Activated CD4-positive, alpha-beta T cell treated with anti-CD3 and anti-CD28 coated beads, Interleukin-10, Interleukin-2, amounts not matched to agents 100 ng/mL and 50 ng/mL, durations not matched to agents 16 hours and 8 hours (primary cell): ENCODE measurements at places on chromosomes 7 and 10.
A peak's percentile ranks its signal among the peaks of the same experiment; 100 is the strongest.

DNA sequence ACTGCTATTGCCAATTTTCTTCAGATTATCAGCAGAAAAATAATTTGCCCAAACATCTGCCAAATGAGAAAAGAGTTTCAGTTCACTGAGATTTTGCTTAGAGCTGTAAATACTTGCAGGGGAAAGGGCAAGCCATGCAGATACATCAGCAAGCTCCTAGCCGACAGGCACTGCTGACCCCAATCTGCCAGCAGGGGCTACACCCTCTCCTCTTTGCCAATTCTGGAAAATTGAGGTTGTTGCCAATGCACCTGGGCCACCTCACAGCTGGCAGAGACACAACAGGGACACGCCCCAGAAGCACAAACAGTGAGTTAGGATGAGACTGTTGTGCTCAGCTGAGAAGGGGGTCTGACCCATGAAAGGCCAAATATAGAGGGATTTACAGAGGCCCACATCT lies 129.5 kb upstream of the MYO3A start:
- no peak for DNase-seq

DNA sequence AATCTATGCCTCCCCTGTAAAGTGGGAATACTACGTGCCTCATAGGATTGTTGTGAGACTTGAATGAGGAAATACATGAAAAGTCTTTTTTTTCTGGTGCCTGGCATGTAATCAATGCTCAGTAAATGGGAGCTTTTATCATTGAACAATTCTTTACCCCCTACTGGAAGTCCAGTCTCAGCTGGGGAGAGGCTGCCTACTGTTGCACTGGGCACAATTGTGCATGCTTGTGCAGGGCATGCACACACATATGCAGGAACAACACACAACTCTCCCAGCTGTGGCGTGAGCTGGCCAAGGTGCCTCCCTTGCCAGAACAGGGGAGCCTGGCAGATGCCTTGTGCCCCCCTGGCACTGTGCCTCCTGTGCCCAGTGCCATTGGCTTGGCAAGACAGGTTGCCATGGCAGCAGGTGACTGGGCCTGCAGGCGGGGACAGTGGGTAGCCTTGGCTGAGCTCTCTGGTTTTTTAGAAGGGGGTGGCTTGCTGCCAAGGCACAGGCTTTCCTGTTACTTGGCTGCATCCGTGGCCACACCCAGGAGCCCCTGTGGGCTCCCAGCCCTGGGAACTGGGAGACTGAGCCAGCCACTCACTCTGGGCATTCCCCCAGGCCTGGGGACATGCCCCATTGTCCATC lies 16.1 kb upstream of the PALD1 start:
- no peak for DNase-seq

GRCh38 chr10:69715156-69715898 lies 85.3 kb downstream of the FAM241B start:
- no peak for DNase-seq

- no peak for DNase-seq
Measured at GRCh38 chr7:142745091-142745635, 4.1 kb upstream of the PRSS1 start.

DNA sequence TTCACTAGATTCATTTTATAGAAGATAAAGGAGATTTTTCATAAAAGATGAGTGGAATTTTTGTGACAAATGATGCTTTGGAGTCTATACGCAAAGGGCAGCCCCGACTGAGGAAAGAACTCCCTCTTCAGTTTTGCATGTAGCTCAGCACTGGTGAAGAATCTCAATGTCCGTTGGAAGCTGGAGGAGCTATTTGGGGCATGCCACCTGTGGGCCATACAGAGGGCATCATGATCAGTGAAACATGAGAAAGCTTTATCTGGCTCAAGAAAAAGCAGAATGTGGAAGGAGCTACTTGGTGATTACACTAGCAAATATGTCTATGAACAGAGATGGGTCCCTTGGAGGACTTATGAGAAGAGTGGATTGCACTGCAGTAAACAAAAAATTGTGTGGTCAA lies 1359.3 kb downstream of the REEP3 start:
- no peak for DNase-seq

GRCh38 chr10:77732213-77733003 lies 94.8 kb upstream of the KCNMA1 start:
- no peak for DNase-seq

DNA sequence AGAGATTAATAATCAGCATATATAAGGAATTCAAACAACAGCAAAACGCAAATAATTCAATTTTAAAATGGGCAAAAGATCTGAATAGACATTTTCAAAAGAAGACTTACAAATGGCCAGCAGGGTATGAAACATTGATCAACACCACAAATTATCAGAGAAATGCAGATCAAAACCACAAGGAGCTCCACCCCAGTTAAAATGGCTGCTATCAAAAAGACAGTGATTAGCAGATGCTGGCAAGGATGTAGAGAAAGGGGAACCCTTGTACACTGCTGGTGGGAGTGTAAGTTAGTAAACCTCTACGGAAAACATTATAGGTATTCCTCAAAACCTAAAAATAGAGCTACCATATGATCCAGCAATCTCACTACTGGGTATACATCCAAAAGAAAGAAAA lies 128.0 kb upstream of the CACUL1 start:
- DNase-seq = no peak

DNA sequence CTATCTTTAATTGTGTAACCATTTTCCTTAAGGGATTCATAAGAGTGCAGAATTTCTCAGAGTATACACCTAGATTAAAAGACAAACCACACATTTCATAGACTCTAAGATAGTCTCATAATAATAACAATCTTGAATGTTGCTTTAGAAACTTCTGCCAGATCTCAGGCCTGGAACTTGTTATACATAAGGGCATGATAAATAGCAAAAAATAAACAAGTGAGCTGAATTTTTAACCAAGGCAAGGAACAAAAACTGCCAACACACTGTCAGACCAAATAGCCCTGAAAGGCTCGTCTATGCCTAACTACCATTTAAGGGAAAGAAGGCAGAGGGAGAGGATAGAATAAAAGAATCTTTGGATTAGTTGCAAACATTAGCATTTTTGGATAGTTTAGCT lies 65.8 kb upstream of the SEMA3C start:
- DNase-seq = no peak

DNA sequence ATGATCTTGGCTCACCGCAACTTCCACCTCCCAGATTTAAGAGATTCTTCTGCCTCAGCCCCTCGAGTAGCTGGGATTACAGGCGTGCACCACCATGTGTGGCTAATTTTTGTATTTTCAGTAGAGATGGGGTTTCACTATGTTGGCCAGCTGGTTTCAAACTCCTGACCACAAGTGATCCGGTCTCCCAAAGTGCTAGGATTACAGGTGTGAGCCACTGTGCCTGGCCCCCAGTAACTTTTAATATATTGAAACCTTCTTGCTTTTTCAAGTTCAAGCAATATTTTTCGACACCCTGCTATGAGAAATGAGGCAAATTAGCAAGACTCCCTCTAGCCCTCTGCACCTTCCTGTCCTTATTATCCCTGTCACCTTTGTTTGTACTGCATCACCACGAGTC lies 144.0 kb downstream of the EVX1 start:
- DNase-seq = no peak

GRCh38 chr10:49351669-49352068 lies 44.2 kb downstream of the DRGX start:
- no peak for DNase-seq

DNA sequence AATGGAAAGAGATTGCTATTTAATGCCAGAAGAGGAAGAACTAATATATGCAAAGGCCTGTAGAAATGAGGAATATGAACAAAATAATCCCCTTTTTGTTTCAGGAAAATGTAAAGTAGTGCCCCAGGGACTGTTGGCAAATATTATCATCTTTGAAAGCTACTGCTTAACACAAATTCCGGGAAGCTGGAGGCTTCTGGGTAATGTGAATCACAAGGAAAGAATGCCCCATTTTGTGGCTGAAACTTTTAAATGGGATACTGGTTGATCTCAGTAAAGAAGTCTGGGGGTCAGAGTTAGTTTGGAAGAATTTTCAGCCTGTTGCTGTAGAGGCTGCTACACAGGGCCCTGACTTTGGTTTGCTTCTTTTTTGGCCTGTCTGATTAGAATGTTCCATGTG lies 141.0 kb downstream of the PTEN start:
- no peak for DNase-seq

GRCh38 chr7:37346761-37347160 lies 101.9 kb downstream of the ELMO1 start:
- no peak for DNase-seq

- no peak for DNase-seq
Measured at GRCh38 chr7:10568891-10569290, 404.8 kb upstream of the PHF14 start.

GRCh38 chr7:128933180-128933891 lies 4.4 kb upstream of the IRF5 start:
- DNase-seq = peak; percentile 80

DNA sequence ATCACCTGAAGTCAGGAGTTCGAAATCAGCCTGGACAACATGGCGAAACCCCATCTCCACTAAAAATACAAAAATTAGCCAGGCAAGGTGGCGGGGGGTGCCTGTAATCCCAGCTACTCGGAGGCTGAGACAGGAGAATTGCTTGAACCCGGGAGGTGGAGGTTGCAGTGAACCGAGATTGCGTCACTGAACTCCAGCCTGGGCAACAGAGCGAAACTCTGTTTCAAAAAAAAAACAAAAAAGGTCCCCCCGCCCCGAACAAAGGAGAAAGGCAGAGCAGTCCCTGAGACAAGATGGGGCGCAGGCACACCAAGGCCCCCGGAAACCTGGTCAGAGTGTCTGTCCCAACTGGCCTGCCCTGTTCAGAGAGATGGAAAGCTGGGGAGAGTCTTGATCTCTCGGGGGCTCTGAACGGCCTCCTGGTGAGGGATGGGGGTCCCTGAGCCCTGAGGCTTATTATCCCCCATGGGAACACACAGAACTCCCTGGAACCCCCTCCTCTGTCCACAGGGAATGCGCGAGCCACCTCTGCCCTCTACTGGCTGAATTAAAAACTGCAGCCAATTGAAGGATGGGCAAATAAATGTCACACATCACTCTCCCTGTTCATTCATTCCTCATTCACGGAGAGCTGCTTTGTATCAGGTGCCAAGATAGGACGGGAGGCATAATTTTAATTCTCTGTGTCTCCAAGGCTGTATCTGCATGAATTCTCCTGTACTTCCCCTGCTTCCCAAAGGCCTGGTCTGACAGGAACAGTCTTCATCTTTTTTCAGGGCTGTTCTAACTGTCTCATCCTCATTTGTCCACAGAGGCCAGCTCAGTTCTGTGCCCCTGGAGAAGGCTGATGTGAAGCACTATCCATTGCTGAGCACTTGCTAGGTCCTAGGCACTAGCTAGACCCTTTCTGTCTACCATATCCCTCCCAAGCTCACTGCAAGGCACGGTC lies 28.9 kb downstream of the MAT1A start:
- DNase-seq = peak; percentile 52

DNA sequence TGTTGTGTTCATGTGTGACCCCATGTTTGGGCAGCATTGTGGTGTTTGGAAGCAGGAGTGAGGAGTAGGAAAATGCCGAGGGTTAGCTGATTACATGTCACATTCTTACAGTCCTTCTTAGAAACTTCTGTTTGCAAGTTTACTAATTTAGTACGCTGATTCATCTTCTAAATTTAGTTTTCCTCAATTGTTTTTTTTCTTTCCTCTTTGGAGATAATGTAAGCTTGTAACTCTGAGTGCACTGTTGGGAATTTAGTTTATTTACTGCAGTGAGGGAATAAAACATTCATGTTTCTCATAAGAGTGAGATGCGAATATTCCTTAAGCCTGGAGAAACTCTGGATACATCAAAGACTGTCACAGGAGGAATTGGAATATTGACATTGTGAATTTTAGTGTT lies 135.0 kb downstream of the NT5C2 start:
- no peak for DNase-seq

GRCh38 chr7:125278318-125278717 lies 348.7 kb upstream of the POT1 start:
- DNase-seq = no peak

- no peak for DNase-seq
Measured at GRCh38 chr10:53765311-53765710, 992.7 kb upstream of the MBL2 start.
